ENCODE measurements at places on chromosomes 3 and 15.

- peak; percentile 69 for DNase-seq
Observed at GRCh38 chr3:113531826-113532697, at the start of gene SIDT1. Gene SIDT1, plus strand, starts transcription at chr3:113532555. Its CDS starts 467 bp downstream, at chr3:113533022.

DNA sequence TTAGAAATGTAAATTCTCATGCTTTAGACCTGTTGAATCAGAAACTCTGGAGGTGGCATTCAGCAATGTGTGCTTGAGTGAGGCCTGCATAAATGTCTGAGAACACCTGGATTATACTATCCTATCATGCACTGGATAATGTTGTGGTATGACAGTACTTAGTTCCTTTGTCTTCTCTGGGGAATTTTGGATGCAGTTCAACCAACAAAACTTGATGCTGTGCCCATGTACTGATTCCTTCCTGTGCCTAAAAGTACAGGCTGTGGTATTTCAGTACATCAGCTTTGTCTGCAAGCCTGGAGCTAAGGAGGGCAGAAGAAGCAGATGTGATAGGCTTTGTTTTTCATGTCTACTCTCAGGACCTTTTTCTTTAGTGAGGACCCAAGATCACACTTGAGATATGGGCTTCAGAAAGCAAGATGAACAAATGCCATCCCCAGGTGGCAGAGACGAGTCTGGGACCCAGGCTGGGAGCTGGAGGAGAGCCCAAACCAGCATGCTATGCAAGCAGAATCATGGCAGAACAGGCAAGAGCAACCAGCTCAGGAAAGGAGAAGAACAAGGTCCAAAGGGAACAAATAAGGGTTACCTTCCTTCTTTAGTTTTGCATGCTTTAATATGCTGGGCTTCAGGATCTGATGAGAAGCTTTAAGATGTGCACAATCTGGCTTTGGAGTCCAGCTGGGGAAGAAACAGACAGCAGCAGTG is 124.7 kb downstream of the MYRIP start:
- no peak for DNase-seq

DNA sequence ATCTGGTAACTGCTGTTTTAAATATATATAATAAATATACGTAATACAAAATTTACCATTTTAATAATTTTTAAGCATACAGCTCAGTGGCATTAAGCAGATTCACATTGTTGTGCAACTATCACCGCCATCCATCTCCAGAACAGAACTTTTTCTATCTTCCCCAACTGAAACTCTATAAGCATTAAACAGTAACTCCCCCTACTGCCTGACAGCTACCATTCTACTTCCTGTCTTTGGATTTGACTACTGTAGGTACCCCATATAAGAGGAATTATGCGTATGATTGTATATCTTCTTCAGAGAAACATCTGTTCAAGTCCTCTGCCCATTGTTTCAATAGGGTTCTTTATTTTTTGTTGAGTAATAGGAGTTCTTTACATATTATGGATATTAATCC is 36.8 kb downstream of the EID1 start:
- DNase-seq = no peak

DNA sequence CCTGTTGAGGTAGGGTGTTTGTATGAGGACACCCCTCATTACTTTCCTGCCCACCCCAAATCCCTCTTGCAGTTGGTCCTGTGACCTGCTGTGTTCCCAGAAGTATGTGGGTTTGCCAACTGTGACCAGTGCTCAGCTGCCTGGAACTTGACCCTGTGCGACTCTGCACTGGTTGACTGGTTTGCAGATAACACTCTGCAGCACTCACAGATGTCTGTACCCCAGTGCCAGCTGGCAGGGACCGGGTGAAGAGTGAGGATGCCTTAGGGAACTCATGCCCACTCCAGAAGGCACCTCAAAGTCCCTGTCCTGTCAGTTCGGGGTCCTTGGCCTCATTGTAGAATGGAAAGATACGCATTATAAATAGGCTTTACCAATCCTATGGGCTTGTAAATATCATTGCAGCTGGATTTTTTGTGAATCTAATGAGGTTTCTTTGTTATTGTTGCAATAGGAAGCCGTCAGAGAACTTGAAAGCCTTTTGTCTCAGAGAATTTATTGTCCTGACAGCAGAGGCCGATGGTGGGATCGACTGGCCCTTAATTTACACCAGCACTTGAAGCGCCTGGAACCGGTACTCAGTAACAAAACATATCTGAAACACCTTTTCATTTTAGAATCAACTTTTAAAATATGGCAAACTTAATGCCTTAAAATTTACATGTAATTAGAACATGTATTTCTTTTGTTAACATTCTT is 18.2 kb downstream of the FAN1 start:
- DNase-seq = no peak

GRCh38 chr3:123285066-123285465 is 83.3 kb downstream of the SEC22A start:
- DNase-seq = no peak

GRCh38 chr3:188358787-188359493 is 205.0 kb downstream of the LPP start:
- DNase-seq = peak; percentile 36

- DNase-seq = no peak
Observed at GRCh38 chr15:78421238-78421965, 16.6 kb upstream of the IREB2 start.

- DNase-seq = no peak
Observed at GRCh38 chr3:195140816-195141793, 129.9 kb downstream of the XXYLT1 start.

GRCh38 chr15:40256638-40257235 is 17.9 kb downstream of the PAK6 start:
- peak; percentile 40 for DNase-seq

GRCh38 chr3:171163101-171164066 is 136.9 kb upstream of the SLC2A2 start:
- peak; percentile 49 for DNase-seq

DNA sequence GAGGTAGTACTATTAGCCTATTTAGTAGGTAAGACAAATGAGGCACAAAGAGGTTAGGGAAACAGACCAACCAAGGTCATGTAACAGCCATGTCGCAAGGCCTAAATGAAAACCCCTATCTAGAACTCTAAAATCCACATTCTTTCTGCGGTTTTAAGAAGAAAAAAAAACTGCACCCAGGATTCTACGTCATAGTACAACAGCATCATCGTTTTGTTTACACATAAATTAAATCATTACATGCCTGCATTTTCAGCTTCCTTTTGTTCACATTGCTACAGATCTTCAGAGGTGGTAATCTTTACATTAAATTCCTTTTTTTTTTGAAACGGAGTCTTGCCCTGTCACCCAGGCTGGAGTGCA is 548 bp upstream of the PSMD6 start:
- DNase-seq = no peak

GRCh38 chr3:48402907-48403306 is 27.0 kb downstream of the PLXNB1 start:
- DNase-seq = no peak

- no peak for DNase-seq
Observed at GRCh38 chr3:158127250-158128219, 17.6 kb downstream of the RSRC1 start.

DNA sequence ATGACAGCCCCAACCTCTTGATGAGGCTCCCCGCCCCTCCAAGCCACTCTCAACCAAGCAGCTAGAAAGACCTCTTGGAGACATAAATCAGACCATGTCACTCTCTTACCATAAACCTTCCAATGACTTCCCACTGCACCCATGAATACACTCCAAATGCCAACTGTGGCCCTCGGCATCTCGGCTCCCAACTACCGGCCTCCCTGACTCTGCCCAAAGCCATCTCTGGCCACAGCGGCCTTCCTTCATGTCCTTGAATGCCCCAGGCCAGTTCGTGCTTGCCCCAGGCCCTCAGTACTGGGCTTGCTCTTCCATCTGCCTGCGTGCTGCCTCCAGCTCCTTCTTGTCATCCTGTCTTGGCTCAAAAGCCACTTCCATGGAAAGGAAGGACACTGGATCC is 32.0 kb downstream of the HCN4 start:
- no peak for DNase-seq

DNA sequence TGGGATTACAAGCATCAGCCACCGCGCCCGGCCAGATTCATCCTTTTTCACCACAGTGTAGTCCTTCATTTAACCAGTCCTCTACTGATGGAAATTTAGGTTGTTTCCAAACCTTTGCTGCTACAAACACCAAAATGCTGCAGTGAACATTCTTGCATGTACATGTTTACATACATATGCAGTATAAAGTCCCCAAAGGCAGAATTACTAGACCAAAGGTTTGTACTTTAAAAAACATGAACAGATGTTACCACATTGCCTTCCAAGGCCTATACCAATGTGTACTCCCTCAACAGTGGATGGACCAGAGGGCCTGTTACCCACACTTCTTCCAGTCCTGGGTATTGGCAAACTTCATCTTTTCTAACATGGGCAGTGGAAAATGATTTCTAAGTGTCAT is 51.0 kb downstream of the RLBP1 start:
- no peak for DNase-seq

DNA sequence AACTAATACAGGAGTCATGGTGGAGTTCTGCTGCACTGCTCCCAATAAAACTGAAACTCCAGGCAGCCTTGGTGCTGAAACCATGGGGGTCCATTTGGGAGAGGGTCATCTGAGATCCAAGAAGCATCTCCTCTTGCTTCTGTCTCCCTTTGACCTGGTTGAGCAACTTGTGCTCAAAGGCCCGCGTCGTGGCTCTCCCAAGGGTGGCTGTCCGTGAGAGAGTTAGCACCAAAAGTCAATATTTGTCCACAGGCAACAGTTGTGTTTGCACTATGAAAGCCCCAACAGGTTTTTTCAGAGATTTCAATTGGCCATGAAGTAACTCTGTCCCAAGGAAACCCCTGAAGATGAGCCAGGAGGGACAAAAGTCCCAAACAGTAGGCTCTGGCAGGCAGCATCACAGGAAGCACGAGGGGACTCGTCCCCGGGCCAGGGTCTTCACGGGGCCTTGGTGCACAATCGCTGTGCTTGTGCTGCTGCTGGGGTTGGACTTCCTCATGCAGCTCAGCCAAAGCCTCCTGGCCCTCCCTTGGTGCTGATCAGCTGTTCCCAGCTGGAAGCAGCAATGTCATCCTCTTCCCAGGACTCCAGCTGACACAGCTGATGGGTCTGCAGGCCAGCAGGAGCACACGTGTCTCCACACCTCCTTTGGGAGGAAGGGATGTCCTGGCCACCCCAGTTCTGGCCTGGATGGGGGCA is 39.4 kb upstream of the WNT5A start:
- DNase-seq = no peak

GRCh38 chr15:79311901-79312553 is 1.1 kb downstream of the TMED3 start:
- no peak for DNase-seq

GRCh38 chr3:184632551-184633236 is 71.1 kb downstream of the EPHB3 start:
- DNase-seq = no peak
